ENCODE measurements at places on chromosomes 12 and 14.

- DNase-seq, result peak; percentile 98
Observed at GRCh38 chr14:102279688-102280348, 25.1 kb downstream of the MOK start.

- DNase-seq, result no peak
Observed at GRCh38 chr12:108860443-108860842, 3.1 kb upstream of the SSH1 start.

GRCh38 chr12:93838193-93838592 lies 161.0 kb downstream of the CRADD start:
- DNase-seq, result no peak

GRCh38 chr12:98359856-98360255 lies 155.5 kb upstream of the TMPO start:
- DNase-seq, result no peak

- DNase-seq, result peak; percentile 62
Observed at GRCh38 chr12:56518570-56518969, 3.0 kb upstream of the RBMS2 start.

DNA sequence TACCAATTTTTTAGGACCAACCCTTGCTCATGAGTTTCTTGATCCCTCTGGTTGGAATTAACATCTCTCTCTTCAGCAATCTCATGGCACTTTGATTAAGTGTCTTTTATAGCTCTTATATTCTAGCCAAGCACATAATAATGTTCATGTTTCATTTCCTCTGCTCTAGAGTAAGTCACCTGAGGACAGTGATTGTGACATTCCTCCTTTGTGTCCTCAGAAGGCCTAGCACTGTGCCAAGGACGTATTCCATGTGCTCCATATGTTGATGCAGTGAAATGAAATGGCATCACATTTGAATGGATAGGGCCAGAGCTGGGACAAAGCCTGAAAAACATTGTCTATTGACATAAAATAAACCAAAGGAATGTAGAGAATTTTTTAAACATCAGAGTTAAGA lies 322.8 kb upstream of the PRICKLE1 start:
- DNase-seq, result no peak

DNA sequence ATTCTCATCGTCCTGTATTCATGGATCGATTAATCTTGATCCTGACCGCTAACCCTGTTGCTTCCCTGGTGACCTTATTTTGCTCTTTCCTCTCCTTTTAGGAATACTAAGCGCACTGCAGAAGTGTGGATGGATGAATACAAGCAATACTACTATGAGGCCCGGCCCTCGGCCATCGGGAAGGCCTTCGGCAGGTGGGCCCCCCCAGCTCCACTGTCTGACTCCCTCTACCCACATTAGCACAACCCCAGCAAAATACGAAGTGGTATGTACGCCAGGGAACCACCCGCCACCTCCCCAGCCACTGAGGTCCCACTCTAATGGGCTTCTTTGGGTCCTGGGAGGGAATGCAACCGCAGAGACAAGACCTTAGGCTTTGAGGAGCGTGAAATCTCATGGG lies 58.7 kb downstream of the ERH start:
- DNase-seq, result no peak

DNA sequence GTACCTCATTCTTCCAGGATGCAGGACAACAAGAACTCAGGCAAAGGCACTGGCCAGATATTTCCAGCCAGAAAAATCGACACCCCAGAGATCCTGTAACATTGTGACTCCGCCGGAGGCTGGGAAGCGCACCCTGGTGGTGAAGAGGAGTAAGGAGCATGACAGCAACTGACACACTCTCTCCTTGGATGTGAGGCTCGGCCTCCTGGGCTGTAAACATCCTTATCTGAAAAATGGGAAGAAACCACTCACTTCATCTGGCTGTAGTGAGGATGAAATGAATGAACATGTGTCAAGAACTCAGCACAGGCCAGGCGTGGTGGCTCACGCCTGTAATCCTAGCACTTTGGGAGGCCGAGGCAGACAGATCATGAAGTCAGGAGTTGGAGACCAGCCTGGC lies 27.5 kb downstream of the TCHP start:
- DNase-seq, result peak; percentile 70

GRCh38 chr14:92924247-92924646 lies 1.3 kb downstream of the CHGA start:
- no peak for DNase-seq

- no peak for DNase-seq
Observed at GRCh38 chr14:52678591-52678990, 16.8 kb downstream of the ERO1A start.

DNA sequence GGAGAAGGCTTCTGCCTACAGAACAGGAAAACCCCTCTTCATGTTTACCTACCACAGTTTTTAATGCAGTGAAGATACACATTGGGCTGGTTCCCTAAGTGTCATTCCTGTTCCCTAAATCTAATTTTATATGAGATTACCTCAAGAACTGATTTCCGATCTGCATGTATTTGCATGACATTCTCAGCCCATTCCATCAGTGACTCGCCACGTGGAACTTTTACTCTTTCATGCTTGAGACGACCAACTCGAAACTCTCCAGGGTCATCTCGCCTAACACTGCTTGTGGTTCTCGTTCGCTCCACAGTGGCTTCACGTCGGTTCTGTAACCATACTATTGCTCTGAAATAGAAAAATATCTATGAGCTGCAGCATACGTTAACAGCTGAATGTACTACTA lies 83.1 kb upstream of the STRN3 start:
- no peak for DNase-seq

GRCh38 chr14:67426983-67427606 lies 15.1 kb upstream of the PLEK2 start:
- DNase-seq, result peak; percentile 88

- no peak for DNase-seq
Observed at GRCh38 chr12:72432037-72432604, 160.0 kb downstream of the TRHDE start.

- peak; percentile 57 for DNase-seq
Observed at GRCh38 chr12:62006076-62006732, 254.0 kb upstream of the USP15 start.

DNA sequence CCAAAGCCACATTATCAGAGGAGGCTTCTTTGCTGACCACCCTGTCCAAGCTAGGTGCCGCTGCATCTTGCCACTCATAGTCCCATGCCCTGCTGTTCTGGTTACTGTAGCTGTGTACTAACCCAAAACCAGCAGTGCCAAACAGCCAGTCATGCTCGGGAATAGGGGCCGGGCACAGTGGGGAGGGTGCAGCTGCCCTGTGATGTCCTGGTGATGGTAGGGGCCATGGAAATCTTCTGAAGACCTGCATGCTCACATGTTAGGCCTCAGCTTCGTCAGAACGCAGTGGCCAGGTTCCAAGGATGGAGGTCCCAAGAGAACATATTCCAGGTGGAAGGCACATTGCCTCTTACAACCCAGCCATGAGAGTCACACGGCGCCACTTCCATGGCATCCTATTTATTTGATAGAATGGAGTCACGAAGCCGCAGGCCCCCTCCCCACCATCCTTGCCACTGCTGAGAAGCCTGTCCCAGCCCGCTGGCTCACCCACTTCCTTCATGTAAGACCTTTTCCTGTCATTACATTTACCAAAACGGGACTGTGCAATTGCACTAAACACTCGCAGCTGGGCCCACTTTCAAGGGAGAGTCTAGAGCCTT lies 48.5 kb downstream of the FAM222A start:
- DNase-seq, result no peak

DNA sequence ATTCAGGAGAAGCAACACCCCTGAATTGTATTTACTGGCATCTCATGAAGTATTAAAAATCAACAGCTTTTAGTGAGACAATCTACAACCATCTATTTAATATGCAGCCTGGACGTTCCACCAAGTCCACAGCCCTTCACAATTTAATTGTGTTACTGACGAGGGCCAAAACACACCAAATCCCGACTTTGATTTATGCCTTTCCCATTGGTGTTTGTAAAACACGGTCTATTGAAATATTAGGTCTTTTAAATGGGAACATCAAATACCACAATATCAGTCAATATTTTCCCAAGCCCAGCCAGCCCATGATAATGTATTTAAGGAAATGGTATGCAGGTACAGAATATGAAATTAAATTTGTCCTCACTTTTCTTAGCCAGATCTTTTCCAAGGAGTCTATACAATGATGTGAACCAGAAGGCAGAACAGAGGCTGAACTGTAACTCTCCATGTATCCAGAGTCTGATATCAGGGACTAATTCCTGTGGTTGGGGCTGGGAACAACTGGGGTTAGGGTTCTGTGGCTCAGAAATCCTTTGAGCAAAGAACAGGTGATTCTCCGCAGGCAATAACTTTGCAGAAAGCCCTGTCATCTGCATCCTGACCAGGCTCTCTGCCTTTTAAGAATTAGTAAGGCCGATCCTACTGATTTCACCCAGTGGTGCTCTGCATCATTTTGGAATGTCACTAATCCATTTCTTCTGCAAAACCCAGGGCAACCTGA lies 179.3 kb upstream of the GZMB start:
- no peak for DNase-seq

DNA sequence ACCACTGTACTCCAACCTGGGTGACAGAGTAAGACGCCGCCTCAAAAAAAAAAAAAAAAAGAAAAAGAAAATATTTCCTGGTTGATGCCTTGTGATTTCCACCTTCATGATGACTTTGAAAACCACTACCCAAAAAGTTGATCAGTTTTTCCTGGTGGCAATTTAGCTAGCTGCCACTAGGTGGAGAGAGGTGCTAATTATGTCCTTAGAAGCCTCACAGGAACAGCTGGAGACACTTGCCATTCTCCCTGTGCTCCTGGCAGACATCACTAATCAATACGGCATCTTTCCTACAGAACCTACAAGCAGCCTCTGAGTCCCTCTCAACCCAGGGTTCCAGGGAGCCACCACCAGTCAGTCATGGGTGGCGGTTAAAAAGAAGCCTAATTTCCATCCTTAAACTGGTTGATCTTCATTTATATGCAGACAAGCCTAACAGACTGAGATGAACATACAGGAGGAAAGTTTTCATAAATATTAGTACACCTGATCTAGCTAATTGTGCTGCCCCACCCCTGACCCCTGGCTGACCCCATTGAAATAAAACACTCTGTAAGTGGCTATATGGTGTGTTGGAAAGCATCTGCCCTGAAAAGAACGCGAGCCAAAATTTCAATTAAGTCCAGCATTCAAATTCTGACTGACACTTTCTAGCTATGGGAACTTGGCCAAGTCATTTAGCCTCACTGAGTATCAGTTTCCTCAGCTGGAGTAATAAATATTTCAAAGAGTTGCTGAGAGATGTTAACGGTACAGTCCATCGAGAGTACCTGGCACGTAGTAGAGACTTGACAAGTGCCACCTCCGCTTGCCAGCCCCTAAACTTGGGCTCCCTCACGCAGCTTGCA lies 6.2 kb upstream of the OAS1 start:
- DNase-seq, result peak; percentile 56

GRCh38 chr14:22748206-22748605 lies 18.3 kb upstream of the OXA1L start:
- DNase-seq, result no peak

DNA sequence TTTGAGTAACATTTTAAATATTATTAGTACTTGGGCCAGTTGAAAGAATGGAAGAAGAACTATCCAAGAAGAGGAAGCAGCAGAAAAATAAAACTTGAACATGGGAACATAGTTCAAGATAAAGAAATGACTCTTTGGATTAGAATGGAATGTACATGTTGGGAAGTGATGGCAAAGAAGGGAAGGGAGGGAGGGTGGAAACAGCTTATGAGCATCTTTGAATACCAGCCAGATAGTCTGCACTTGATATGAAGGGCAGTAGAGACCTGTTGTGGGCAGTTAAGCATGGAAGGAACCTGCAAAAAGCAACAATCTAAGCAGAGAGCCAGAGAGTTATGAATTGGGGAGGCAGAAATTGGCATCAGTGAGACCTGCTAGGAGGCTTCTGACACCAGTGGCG lies 10.0 kb upstream of the IL22 start:
- DNase-seq, result peak; percentile 77

DNA sequence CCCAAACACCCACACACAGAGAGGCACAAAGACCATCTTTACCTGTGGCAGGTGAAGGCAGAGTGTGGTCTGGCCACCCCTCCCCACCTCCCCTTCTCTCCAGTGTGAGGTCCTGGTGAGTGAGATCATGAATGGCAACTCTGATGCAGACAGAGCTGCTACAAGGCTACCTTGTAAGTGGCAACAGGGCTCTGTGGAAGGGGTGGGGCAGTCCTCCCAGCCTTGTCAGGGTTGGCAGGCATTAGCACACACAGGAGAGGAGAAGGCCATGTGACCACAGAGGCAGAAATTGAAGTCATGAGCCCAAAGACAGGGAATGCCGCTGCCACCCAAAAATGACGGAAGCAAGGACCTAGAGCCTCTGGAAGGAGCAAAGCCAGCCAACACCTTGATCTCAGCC lies 30.7 kb downstream of the VWF start:
- DNase-seq, result no peak

DNA sequence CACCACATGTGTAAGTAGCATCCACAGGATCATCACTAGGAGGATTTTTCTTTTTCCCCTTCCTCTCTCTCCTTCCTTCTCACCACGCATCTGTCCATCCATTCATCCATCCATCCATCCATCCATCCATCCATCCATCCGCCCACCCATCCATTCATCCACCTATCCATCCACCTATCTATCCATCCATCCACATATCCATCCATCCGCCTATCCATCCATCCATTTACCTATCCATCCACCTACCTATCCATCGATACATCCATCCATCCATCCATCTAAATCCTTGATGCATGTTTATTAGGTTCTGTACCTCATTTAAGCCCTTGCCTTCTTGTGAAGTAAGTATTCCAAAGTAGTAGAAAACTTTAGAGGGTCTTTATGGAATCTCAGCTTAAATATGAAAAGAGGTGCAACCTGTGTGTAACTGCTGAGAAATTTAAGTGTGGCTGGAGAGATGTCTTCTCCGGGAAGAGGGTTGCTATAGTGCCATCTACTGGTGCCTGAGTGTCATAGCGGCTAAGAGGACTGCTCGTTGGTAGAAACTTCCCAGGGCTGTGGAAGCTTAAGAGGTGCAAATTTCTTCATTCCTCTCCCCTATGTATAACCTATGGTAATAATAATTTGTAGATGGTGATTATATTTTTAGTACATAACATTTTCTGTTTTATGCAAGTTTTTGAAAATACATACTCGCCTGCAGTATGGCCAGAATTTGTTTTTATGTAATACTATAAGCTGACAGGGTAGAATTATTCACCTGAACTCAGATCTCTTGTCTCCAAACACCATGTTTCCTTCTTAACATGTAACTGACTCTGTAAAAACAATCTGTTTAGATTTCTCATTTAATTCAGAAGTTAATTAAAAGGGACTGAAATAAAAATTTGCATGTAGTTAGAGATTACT lies 46.0 kb downstream of the MYO1H start:
- DNase-seq, result peak; percentile 71

GRCh38 chr12:130394906-130395305 lies 57.2 kb downstream of the PIWIL1 start:
- DNase-seq, result no peak

- no peak for DNase-seq
Observed at GRCh38 chr12:15883536-15883935, 1.3 kb downstream of the STRAP start.

Measured in cardiac fibroblast (primary cell).